ENCODE measurements at places on chromosomes 2 and 18. TPM values are rescaled to one million over a fixed set of nuclear protein-coding genes. Genes with fewer than 3 reads are reported as not detected.
A peak's percentile ranks its signal among the peaks of the same experiment; 100 is the strongest.

DNA sequence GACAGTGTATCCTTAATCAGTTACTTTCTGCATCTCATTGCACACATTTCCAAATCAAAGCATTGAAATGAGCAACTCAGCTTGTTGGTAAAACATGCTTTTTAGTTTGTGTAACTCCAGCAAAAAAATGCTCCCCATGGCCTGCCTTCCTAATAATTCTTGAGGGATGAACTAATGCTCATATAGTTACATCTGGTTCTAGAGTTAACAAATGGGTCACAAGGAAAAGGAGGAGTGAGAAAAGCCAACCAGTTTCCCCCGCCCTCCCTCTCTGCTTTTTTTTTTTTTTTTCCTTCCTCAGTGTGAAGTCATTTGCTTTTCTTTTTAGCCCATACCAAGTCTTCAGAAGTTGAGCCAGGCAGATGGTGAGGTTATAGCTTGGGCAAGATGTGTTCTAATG lies 231.7 kb downstream of the MTX2 start:
- no peak for DNase-seq

The MEP1B gene
- not detected for total RNA-seq

DNA sequence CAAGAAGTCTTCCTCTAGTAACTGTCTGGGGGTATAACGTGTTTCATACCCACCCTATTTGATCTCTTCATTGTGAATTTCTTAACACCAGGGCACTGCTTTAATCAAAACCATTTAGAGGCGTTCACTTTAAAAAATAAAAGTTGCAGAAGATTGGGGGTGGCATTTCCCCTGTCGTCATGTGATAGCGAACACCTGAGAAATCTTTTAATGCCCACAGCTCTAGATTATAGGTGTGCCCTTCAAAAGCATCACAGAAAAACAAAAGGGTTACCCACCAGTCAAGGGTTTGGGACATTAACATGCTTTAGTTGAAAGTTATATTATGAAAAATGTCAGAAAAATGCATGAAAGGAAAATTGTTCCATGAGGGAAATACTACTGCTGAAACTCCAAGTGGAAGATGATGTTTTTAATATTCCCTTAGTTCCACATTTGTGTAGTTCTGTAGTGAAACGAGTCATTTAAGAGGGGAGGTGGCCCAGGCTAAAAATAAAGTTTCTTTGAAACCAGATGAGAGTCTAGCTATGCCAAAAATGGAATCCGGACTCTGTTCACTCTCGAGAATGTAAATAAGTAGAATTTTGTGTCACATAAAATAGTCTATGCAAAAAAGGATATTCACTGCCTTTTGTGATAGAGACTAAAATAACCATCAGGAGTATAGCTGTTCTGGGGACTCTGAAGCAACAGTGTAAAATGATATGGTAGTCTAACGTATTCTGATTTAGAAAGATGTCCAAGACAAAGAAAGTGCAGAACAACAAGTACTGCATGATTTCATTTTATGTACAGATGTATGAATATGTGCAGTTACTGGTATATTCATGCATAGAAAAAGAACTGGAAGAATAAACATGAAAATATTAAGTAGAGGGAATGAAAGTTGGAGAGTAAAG lies 95.3 kb downstream of the TMEM247 start:
- DNase-seq: no peak

GRCh38 chr2:74080346-74080745 lies 67.4 kb downstream of the BOLA3 start:
- no peak for DNase-seq

- DNase-seq: no peak
These were observed 37.7 kb upstream of the TBC1D8 start for GRCh38 chr2:101188683-101189405.

The SP140L gene
- total RNA-seq: 2.8 TPM

The GCKR gene
- 0.64 TPM for total RNA-seq

GRCh38 chr18:7668392-7668791 lies 101.3 kb downstream of the PTPRM start:
- DNase-seq: no peak

The TEX44 gene
- not detected for total RNA-seq

DNA sequence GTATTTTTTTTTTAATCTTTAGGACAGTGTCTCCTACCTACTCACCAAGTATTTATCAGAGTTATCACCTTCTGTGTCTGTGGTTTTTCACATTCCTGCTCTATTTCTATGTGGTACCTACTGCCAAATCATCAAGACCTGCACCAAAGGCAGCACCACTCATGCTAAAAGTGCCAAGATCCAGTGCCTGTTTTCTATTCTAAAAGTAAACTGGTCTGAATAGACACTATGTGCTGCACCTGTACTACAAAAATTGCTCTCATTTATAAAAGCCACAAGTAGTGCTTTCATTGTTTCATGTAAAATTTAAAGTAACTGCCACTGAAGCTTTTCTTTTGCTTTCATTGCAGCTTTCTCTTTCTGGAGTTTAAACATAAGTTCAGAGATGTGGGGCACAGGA lies 103.9 kb upstream of the GULP1 start:
- DNase-seq: no peak

- no peak for DNase-seq
These were observed 292.9 kb downstream of the XIRP2 start for GRCh38 chr2:167181134-167181533.

- DNase-seq: no peak
These were observed 3031.0 kb upstream of the TEKT4 start for GRCh38 chr2:91839904-91840868.

GRCh38 chr18:6885992-6886796 lies 156.7 kb downstream of the ARHGAP28 start:
- no peak for DNase-seq

DNA sequence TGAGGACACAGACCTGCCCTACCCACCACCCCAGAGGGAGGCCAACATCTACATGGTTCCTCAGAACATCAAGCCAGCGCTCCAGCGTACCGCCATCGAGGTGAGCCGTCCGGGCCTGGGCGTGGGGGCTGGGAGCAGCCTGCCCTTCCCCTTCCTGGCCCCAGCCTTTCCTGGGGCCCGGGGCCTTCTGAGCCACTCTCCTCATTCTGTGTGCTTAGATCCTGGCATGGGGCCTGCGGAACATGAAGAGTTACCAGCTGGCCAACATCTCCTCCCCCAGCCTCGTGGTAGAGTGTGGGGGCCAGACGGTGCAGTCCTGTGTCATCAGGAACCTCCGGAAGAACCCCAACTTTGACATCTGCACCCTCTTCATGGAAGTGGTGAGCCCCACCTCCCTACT lies 157.9 kb downstream of the DYSF start:
- peak; percentile 69 for DNase-seq

GRCh38 chr2:200168641-200169555 lies 137.6 kb upstream of the SPATS2L start:
- no peak for DNase-seq

The ZNF385B gene
- total RNA-seq: 0.89 TPM

The SERPINB12 gene
- total RNA-seq: 78.9 TPM

- no peak for DNase-seq
These were observed 58.7 kb upstream of the RMDN2 start for GRCh38 chr2:37866171-37866934.

The UGT1A10 gene
- total RNA-seq: not detected

- no peak for DNase-seq
These were observed 820.7 kb upstream of the SALL3 start for GRCh38 chr18:78158943-78159342.

DNA sequence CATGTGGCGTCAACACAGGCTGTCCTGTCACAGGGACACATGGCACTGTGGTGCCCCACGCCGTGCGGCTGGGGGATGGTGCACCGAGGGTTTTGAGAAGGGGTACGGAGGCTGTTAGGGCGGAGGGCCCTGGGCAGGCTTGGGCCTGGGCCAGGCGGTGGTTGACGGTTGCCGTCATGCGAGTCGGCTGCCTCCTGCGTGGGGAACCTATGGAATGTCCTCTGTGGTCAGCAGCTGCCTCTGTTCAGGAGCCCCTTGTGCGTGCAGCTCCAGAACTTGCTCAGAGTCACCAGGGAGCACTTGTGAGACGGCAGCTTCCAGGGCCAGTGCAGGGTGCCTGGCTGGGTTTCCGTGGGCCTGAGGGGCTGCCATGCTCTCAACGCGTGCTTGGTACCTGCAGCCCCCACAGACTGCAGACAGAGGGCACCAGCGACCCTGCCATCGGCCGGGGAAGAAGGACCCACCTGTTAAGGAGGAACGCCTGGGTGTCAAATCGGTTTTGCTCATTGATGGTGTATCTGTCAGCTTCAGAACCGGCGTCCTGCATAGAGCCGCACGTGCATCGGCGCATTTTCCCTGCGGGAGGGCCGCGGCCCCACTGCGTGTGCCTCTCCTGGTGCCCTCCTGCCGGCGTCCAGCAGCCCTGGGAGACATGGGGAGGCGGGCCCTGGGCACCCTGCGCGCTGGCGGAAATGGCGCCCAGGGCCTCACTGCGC lies 10.0 kb upstream of the D2HGDH start:
- DNase-seq: no peak

DNA sequence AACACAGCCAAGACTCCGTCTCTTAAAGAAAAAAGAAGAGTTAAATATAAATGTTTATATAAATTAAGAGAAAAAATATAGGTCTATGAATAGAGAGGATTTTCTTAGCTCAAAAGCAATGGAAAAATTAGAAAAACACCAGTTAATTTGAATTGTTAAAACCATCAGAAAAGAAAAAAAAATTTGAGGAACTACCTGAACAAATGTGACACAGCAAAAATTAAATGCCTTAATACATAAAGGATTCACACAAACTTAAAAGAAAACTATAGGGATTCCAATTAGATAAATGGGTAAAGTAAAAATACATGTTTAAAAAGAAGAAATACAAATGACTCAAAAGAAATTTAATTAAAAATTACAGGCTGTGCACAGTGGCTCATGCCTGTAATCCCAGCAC lies 147.9 kb upstream of the DNMT3A start:
- DNase-seq: no peak

- DNase-seq: no peak
These were observed 4.0 kb downstream of the RNMT start for GRCh38 chr18:13730481-13730880.

GRCh38 chr18:48548921-48549320 lies 10.1 kb downstream of the CTIF start:
- peak; percentile 36 for DNase-seq

All from suprapubic skin (tissue), 4 donors.